Breast epithelium (tissue), 4 donors: ENCODE measurements at places on chromosomes 7 and 10. TPM values are rescaled to one million over a fixed set of nuclear protein-coding genes. Genes with fewer than 3 reads are reported as not detected.

Gene PLCE1
- 14.1 TPM for total RNA-seq

Gene LRRC61
- 15.4 TPM for total RNA-seq

Gene HYAL4
- total RNA-seq: not detected

Gene SLC26A3
- total RNA-seq: 13.6 TPM

Gene CPEB3
- 5.2 TPM for total RNA-seq

Gene SP4
- total RNA-seq: 23.0 TPM

Gene PNLIPRP2
- total RNA-seq: not detected

Gene EPHA1
- 15.4 TPM for total RNA-seq

Gene MYPN
- 0.33 TPM for total RNA-seq

Gene HOGA1
- 2.3 TPM for total RNA-seq

Gene CTNNA3
- 0.33 TPM for total RNA-seq

Gene CDH23
- total RNA-seq: 13.8 TPM

Gene SPAM1
- not detected for total RNA-seq

Gene CALN1
- 0.33 TPM for total RNA-seq

Gene MNX1
- not detected for total RNA-seq

Gene PTN
- 0.48 TPM for total RNA-seq

Gene RBAK
- 12.8 TPM for total RNA-seq

Gene C10orf105
- 0.29 TPM for total RNA-seq

Gene SLC16A12
- 3.4 TPM for total RNA-seq

Gene OR2A25
- total RNA-seq: not detected

Gene IL15RA
- total RNA-seq: 35.7 TPM

Gene DOCK1
- 50.4 TPM for total RNA-seq

Gene IRF5
- 19.4 TPM for total RNA-seq

Gene TRIM74
- 0.88 TPM for total RNA-seq

Gene EFCAB10
- not detected for total RNA-seq

Gene FBXL13
- 3.3 TPM for total RNA-seq

Gene GIMAP4
- total RNA-seq: 19.3 TPM

Gene PODXL
- total RNA-seq: 55.6 TPM

Gene PI4K2A
- total RNA-seq: 18.0 TPM

Gene RPEL1
- not detected for total RNA-seq

Gene GTPBP10
- 22.3 TPM for total RNA-seq

Gene TLX1
- total RNA-seq: not detected

Gene PVRIG
- 0.32 TPM for total RNA-seq

Gene PDK4
- 729 TPM for total RNA-seq

Gene FAM221A
- total RNA-seq: 18.1 TPM

Gene NOC3L
- total RNA-seq: 26.2 TPM

Gene OR6B1
- total RNA-seq: not detected

Gene PHKG1
- total RNA-seq: 2.6 TPM

Gene RARRES2
- total RNA-seq: 297 TPM

Gene OR2A42
- total RNA-seq: 0.66 TPM

Gene CAV1
- total RNA-seq: 117 TPM

Gene CBLL1
- 49.3 TPM for total RNA-seq

Gene SEC61G
- total RNA-seq: 238 TPM

Gene BLOC1S2
- 25.9 TPM for total RNA-seq

Gene GPR37
- total RNA-seq: 0.98 TPM

Gene CLCN1
- total RNA-seq: 0.29 TPM

Gene TMEM60
- 13.1 TPM for total RNA-seq

Gene CELF2
- 40.0 TPM for total RNA-seq

Gene COBL
- total RNA-seq: 16.1 TPM

Gene SMO
- total RNA-seq: 11.8 TPM

Gene SORBS1
- 200 TPM for total RNA-seq

Gene HUS1
- 26.5 TPM for total RNA-seq

Gene PNLIPRP1
- total RNA-seq: not detected

Gene MYL10
- not detected for total RNA-seq

Gene GIMAP5
- total RNA-seq: 36.0 TPM

Gene ZNF107
- total RNA-seq: 72.7 TPM
